ENCODE measurements at places on chromosomes 7 and 10.

GRCh38 chr10:17175551-17175950 lies 25.9 kb downstream of the TRDMT1 start:
- H3K36me3 ChIP-seq = peaks cover 3% of the 10 kb centered on the region
- H3K4me1 ChIP-seq = peaks cover 20% of the 10 kb centered on the region
- H3K4me3 ChIP-seq = peak overlapping the region; percentile 56
- H3K27ac ChIP-seq = peak overlapping the region; percentile 43
- DNase-seq = peak; percentile 19
- no peaks in the 10 kb centered on the region for H3K27me3 ChIP-seq

DNA sequence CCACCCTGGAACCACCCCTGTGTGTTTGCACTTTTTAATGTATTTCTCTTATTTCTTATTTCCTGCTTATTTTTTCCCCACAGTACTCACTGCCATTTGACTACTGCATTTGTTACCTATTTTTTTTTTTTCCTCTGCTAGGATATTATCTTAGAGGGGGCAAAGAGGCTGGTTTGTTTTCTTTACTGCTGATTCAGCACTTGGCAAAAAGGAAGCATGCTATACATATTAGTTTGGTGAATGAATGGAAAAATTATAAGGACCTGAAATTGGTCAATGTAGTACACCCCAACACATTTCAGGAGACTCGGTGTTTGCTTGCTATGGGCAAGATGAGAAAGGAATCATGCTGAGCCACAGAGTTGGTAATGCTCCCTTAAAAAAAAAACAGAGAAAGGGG lies 193.5 kb downstream of the SORCS3 start:
- H3K27me3 ChIP-seq = no peaks in the 10 kb centered on the region
- no peaks in the 10 kb centered on the region for H3K4me1 ChIP-seq
- H3K36me3 ChIP-seq = no peaks in the 10 kb centered on the region
- DNase-seq = no peak
- H3K27ac ChIP-seq = no peak overlapping the region

DNA sequence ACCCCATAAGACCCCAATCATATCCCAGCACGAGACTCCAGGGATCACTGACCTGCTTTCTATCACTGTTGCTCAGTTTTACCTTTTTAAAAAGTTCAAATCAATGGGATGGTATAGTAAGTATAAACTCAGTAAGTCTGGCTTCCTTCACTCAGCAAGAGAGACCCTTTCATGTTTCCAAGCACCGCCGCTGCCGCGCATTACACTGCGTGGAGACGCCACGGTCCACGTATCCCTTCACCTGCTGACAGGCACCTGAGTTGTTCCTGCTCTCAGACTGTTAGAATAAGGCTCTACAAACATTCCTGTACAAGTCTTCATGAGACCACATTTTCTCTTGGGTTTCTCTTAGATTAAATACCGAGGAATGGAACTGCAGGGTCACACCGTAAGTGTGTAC lies 28.3 kb downstream of the MAD1L1 start:
- DNase-seq = no peak
- no peak overlapping the region for H3K4me3 ChIP-seq
- H3K4me1 ChIP-seq = no peaks in the 10 kb centered on the region
- H3K36me3 ChIP-seq = peaks cover 8% of the 10 kb centered on the region

DNA sequence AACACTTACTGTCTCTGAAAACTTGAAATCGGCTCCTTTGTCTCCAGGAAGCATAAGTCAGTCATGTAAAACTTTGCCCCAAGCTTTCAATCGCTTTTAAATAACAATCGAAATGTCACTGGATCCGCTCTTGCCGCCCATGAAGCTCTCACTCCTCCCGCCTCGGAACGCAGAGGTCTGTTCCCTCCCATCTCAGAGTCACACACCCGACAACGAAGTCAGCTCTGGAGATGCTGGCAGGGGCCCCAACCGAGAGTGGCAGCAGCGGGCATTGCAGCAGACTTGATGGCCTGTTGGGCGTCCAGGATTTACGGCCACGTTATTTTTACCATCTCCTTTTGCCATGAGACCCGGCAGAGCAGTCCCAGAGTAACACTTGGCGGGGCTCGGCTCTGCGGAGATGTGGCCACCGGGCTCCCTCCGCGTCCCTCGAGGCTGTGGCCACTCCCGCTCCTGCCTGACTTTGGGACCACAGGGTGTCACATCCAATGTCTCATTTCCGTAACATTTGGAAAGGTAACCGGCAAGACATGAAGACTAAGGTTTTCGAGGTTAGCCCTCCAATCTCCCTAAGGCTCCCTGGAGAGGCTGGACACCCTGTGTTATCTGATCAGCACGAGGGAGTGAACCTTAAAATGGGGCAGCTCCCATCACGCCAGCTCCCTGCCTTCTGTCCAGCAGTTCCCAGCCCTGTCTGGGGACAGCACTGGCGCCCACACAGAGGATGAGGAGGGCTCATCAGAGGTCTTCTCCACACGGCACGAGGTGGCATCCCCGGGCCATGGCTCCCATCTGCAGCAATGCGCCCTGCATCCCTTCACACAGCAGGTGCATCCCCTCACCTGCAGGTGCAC lies 62.8 kb upstream of the ADGRA1 start:
- no peak overlapping the region for H3K27ac ChIP-seq
- H3K4me3 ChIP-seq = no peak overlapping the region
- no peak for DNase-seq
- peaks cover 3% of the 10 kb centered on the region for H3K27me3 ChIP-seq

DNA sequence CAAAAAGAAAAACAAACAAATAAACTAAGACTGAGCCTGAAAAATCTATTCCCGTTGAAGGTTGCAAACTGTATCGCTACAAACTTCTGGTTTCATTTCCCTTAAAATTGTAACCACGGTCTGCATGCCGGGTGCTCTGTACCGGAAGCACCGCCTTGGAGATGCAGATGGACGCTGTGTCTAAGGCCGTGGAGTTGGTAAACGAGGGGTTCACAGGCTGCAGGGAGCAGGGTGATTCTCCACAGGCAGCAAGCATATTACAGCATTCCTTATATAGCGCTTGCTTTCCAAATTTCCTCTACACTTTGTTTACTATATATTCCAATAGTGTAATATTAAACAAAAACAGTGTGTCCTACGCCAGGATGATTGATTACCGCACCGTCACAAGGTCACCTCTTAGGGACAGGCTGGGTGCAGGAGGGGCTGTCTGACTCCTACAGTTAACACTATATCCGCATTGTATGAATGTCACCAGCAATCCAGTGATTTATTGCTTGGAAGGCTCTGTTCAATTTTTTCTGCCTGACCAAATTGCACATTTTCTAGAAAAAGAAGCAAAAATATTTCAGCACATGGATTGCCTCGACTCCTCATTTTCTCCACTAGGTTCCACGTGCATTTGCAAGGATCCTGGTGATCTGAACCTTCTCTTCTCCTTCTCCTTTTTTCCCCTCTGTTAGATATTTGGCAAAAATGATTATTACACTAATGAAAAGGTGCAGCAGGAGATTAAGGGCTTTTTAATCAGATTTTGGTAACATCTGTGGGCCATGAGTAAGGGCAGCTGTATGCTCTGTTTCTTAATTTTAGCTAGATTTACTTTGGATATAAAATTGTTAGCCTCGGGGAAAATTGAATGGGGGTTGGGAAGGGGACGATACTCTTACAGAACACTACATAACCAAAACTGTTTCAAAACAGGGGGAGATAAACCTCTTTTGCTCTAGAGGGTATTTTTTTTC lies 325.8 kb upstream of the MGMT start:
- no peak overlapping the region for H3K4me3 ChIP-seq
- H3K4me1 ChIP-seq = peaks cover 5% of the 10 kb centered on the region
- H3K27me3 ChIP-seq = peaks cover 20% of the 10 kb centered on the region
- no peak for DNase-seq
- no peaks in the 10 kb centered on the region for H3K36me3 ChIP-seq

- no peaks in the 10 kb centered on the region for H3K36me3 ChIP-seq
- H3K4me3 ChIP-seq = no peak overlapping the region
- peaks cover under 1% of the 10 kb centered on the region for H3K4me1 ChIP-seq
- no peak overlapping the region for H3K27ac ChIP-seq
These were observed 131.8 kb downstream of the WDR37 start for GRCh38 chr10:1187855-1188557.

GRCh38 chr10:132828681-132829080 lies 42.7 kb upstream of the NKX6-2 start:
- no peak overlapping the region for H3K27ac ChIP-seq
- peaks cover 3% of the 10 kb centered on the region for H3K27me3 ChIP-seq
- no peaks in the 10 kb centered on the region for H3K4me1 ChIP-seq
- DNase-seq = no peak
- no peak overlapping the region for H3K4me3 ChIP-seq

GRCh38 chr10:35433851-35434426 lies 97.6 kb downstream of the CCNY start:
- H3K36me3 ChIP-seq = peaks cover 26% of the 10 kb centered on the region
- no peak overlapping the region for H3K4me3 ChIP-seq

- H3K27ac ChIP-seq = no peak overlapping the region
- H3K4me3 ChIP-seq = no peak overlapping the region
- H3K36me3 ChIP-seq = no peaks in the 10 kb centered on the region
- no peaks in the 10 kb centered on the region for H3K4me1 ChIP-seq
- H3K27me3 ChIP-seq = peaks cover 7% of the 10 kb centered on the region
These were observed 27.8 kb downstream of the A1CF start for GRCh38 chr10:50857579-50857978.

DNA sequence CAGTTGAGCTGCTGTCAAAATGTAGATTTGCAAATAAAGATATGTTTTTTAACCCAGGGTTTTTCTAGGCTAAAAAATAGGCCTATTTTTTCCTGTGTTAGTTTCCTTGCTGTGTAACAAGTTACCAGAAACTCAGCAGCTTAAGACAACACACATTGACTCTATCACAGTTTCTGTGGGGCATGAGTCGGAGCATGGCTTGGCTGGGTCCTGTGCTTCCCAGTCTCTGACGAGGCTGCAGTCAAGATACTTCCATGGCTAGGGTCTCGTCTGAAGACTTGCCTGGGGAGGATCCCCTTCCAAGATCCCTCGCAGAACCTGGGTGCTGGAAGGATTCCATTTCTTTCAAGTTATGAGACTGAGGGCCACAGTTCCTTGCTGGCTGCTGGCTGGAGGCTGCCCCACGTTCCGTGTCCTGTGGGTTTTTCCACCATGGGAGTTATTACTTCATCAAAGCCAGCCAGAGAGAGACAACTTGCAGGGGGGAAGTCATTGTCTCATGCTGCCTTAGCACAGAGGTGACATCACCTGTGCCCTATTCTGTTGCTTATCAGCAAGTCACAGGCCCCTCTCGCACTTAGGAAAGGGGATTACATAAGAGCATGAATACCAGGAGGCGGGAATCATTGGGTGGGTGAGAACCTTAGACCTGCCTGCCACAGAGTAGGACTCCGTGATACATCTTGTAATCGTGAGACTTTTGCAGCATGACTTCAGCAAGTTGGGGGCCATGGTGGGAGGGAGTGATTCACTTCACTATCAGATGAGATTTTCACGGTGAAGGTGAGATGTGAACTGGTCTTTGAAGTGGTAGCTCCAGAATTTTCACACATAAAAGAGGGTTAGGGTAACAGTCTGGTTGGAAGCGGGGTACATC lies 77.9 kb downstream of the CCNY start:
- H3K27me3 ChIP-seq = no peaks in the 10 kb centered on the region
- no peak overlapping the region for H3K4me3 ChIP-seq
- H3K36me3 ChIP-seq = no peaks in the 10 kb centered on the region
- peaks cover 48% of the 10 kb centered on the region for H3K4me1 ChIP-seq
- H3K27ac ChIP-seq = no peak overlapping the region
- DNase-seq = peak; percentile 62

DNA sequence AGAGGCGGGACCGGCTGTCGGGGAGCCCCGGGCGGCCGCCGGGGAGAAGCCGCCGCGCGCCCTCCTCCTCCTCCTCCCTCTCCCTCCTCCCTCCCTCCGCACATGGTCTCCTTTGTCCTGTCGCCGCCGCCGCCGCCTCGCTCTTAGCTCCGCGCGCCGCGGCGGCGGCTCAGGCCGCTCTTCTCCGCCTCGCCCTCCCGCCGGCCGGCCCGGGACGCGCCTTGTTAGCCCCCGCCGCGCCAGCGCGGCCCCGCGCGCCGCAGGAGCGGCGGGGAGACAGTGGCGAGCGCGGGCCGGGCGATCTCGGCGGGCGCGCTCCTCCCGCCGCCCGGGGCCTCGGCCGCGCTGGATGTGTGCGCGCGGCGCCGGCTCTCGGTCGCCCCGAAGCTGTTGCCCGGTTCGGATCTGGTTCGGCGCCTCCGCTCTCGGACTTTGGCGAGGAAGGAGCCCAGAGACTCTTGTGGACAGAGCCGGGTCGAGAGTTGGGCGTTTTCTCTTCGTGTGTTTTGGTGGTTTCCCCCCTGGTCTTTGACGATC lies 437.4 kb upstream of the GALNT17 start:
- H3K4me3 ChIP-seq = peak overlapping the region; percentile 79
- peaks cover 39% of the 10 kb centered on the region for H3K27me3 ChIP-seq
- peaks cover 12% of the 10 kb centered on the region for H3K4me1 ChIP-seq
- DNase-seq = peak; percentile 40

- H3K27me3 ChIP-seq = no peaks in the 10 kb centered on the region
- no peak for DNase-seq
- H3K4me3 ChIP-seq = no peak overlapping the region
- H3K4me1 ChIP-seq = no peaks in the 10 kb centered on the region
- no peaks in the 10 kb centered on the region for H3K36me3 ChIP-seq
These were observed 1125.3 kb upstream of the C7orf33 start for GRCh38 chr7:147465223-147465622.

DNA sequence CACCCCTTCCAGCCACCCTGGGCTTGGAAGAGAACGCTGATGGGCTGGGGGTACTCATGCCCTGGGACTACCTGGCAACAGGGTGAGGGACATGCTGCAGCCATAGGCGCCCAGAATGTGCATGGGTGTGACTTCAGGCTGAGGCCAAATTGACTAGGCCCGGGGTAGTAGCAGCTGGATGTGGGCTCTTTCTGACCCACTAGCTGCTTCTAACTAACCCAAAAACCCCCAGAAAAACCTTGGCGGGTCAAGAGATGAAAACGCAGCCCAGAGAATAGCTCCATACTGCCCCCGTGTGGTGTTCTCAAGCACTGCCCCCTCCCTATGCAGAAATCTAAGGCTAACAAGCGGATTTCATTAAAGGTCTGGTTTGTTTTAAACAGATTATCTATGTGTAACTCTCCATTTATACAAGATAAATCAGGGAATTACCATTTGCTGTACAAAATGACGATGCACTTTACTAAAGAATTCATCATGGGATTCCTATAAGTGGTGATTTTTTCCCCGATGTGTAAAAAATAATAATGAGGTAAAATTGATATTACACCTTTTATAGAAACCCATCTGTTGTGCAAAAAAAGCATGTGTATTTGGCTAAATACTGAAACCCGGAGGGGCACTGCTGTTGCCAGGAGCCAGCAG lies 4.2 kb downstream of the SMARCD3 start:
- H3K36me3 ChIP-seq = peaks cover 4% of the 10 kb centered on the region
- H3K27ac ChIP-seq = no peak overlapping the region
- peaks cover 23% of the 10 kb centered on the region for H3K27me3 ChIP-seq
- DNase-seq = peak; percentile 81

DNA sequence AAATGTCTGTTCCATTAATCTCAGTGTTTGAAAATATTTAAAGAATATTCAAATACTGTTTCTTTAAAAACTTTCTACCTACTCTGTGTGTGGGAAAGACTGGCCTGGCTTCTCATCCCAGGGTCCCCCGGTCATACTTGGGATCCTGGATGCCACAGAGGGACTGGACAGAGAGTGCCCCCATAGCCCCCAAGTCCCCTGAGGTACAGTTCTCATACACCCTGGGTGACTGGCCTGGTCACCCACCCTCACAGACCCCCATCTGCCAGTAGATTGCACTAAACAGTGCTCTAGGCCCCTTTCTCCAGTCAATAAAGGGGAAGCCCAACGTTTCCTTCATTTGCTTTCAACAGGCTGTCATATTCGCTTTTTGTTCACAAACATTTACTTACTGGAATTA lies 3.0 kb downstream of the TMEM273 start:
- H3K36me3 ChIP-seq = peaks cover 4% of the 10 kb centered on the region
- peaks cover 34% of the 10 kb centered on the region for H3K4me1 ChIP-seq
- no peak for DNase-seq
- peaks cover 20% of the 10 kb centered on the region for H3K27me3 ChIP-seq
- H3K27ac ChIP-seq = no peak overlapping the region
- peak overlapping the region; percentile 57 for H3K4me3 ChIP-seq
